ENCODE measurements at places on chromosomes 11 and 22.

- peak; percentile 39 for DNase-seq
Measured at GRCh38 chr22:19291580-19292457, at the start of gene CLTCL1. CLTCL1 (minus strand) TSS chr22:19291719; CDS start chr22:19291641, 78 bp downstream.

- no peak for DNase-seq
Measured at GRCh38 chr11:11537372-11537771, 84.4 kb downstream of the GALNT18 start.

GRCh38 chr11:79686703-79687419 is 246.0 kb upstream of the TENM4 start:
- no peak for DNase-seq

- DNase-seq: no peak
Measured at GRCh38 chr11:58193391-58193790, 4.5 kb downstream of the OR9Q2 start.

DNA sequence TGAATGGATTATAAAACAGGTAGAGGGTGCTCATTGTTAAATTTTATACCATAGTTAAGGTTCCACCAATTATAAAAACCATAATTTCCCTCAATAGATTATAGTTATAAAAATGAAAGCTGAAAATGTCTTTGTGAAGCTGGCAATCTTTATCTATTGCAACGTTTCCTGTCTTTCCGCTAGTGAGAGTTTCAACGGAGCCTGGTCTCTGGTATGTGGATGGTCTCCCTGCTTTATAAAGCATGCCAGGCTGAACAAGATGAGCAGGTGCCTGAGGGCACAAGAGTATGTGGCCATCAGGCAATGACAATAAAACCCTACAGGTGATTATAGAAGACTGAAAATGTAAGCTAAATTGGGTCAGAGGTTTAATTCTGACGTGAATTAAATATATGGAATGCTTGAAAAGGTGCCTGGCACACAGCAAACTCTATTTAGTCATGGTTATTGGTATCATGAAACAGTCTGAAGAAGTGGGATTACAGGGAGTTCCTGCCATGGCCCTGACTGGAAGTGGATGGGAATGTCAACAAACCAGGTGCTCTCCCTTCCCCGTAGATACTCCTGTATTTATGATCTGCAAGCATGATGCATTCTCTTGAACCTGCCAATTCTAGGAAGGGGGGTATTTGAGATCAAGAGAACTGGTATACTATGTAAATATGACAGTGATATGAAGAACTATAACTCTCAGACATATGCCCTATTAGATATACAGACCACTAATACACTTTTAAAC is 115.7 kb downstream of the ENTHD1 start:
- no peak for DNase-seq

DNA sequence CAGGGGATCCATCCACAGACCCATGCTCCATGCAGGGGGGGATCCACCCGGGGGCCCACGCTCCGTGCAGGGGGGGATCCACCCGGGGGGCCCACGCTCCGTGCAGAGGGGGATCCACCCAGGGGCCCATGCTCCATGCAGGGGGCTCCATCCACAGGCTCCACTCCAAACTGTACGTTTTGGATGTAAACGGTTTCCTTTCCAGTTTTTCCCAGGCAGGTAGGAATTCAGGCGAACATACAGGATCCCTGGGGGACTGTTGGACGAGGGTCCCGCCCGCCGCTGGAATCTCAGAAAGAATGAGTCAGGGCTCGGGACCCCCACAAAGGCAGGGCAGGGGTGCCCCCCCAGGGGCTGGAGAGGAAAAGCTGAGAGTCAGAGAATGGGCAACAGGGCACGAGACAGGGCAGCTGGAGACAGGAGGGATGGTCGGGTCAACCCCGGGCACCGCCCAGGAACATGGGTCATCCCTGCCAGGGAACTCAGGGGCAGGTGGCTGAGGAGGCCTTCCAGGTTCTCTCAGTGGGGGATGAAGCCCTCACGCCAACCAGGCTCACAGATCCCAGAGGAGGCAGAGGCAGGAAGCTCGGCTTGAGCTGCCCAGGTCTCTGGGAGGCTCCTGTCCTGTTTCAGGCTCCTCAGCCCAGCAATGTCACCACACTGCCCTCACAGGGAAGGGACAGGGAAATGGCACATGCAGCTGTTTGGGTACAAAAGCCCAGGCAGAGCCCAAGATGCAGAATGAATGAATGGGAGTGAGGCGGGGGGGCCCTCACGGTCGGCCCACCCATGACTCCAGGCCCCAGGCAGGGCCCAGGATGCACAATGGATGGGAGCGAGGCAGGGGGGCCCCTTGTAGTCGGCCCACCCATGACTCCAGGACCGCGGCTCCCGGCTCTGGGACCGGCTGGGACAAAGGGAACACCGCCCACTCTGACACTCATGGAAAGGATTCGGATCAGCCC is 200.2 kb downstream of the BRD1 start:
- DNase-seq: no peak

DNA sequence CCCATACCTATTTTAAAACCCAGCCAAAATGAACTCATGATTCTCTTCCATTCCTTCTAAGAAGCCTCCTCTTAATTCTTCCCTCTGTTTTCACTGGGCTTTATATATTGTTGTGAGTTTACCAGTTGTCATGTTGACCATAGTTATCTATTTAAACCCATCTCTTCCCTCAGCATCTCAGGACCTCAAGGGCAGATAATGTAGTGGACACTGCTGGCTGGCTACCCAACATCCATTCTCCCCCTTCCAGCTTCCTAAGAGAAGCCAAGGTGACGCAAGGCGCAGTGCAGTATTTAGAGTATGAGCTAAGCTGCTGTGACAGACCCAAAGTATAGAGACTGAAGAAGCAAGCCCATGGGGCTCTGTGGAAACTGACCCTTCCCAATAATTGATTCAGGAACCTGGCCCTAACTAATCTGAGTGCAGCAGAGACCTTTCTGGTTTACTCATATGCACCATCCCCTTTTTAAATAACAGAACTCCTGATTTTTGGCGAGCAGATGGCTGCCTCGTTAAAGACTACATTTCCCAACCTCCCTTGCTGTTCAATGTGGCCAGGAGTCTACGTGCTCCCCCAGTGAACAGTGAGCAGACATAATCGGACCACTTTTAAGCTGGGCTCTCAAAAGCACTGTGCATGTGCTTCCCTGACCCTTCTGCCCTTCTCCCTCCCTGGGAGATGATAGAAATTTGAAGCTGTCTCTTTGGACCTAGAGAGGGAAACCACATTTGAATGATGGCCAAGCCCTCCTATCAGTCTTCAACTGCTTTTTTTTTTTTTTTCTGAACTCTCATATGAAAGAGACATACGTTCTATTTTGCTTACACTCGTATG is 28.1 kb upstream of the CREB3L1 start:
- DNase-seq: no peak

- DNase-seq: no peak
Measured at GRCh38 chr11:75223954-75224643, 16.5 kb upstream of the TPBGL start.

DNA sequence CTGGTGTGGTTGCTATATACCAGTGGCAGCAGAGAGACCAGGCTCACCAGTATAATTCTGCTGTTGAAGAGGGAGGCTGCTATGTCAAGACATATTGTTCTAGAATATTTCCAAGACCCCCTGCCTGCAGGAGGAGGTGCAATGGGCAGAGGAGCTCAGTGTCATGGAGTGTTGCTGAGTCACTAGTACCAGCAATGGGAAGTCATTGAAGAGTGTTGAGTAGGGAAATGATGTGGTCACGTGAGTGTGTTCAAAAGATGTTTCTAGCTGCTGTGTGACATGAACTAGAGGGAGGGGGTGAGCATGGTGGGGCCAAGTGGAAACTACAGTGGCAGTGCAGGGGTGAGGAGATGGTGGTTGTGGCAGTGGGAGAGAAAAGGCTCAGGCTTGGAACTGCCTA is 76.3 kb upstream of the BIRC3 start:
- DNase-seq: no peak

GRCh38 chr22:42964994-42965699 is 49.8 kb downstream of the PACSIN2 start:
- DNase-seq: no peak

DNA sequence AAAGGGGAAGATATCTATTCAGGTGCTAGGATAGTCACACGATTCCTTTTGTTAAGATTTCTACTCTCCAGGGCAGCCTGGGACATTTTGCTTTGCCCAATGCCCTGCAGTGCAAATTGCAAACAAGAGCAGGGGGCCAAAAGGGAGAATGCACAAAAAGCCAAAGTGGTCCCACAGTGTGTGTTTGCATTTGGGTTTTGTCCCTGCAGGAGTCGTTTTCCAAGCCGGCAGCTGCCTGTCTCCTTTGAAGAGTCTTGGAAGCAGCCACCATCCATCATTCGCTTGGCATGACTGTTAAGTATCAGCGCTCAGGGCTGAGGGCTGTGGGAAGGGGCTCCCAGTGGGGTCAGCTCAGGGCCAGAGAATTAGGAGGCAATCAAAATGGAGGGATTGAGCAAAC is 184.7 kb downstream of the MIAT start:
- DNase-seq: no peak
